H54 (cell line): ENCODE measurements at places on chromosomes 16 and 17.

GRCh38 chr17:65093930-65094329 lies 37.4 kb upstream of the GNA13 start:
- no peak for DNase-seq

DNA sequence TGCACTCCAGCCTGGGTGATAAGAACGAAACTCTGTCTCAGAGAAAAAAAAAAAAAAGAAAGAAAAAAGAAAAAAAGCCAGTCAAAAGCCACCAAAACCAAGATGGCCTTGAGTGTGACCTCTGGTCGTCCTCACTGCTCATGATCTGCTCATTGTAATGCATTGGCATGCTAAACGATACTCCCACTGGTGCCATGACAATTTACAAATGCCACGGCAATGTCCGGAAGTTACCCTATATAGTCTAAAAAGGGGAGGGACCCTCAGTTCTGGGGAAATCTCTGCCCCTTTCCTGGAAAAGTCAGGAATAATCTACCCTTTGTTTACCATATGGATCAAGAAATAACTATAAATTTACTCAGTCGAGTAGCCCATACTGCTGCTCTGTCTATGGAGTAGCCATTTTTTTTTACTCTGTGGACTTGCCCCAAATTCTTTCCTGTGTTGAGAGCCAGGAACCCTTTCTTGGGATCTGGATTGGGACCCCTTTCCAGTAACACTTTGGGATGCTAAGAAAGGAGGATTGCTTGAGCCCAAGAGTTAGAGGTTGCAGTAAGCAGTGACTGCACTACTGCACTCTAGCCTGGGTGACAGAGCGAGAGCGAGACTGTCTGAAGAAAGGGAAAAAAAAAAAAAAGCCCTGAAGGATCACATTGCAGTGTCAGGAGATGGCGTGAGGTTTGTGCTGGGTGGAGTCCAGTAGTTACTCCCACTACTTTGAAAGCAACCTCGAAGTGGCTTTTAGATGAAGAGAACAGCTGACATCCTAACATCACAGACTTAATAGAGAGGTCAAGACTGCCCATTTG lies 3.7 kb upstream of the TMEM231 start:
- DNase-seq: peak; percentile 9

DNA sequence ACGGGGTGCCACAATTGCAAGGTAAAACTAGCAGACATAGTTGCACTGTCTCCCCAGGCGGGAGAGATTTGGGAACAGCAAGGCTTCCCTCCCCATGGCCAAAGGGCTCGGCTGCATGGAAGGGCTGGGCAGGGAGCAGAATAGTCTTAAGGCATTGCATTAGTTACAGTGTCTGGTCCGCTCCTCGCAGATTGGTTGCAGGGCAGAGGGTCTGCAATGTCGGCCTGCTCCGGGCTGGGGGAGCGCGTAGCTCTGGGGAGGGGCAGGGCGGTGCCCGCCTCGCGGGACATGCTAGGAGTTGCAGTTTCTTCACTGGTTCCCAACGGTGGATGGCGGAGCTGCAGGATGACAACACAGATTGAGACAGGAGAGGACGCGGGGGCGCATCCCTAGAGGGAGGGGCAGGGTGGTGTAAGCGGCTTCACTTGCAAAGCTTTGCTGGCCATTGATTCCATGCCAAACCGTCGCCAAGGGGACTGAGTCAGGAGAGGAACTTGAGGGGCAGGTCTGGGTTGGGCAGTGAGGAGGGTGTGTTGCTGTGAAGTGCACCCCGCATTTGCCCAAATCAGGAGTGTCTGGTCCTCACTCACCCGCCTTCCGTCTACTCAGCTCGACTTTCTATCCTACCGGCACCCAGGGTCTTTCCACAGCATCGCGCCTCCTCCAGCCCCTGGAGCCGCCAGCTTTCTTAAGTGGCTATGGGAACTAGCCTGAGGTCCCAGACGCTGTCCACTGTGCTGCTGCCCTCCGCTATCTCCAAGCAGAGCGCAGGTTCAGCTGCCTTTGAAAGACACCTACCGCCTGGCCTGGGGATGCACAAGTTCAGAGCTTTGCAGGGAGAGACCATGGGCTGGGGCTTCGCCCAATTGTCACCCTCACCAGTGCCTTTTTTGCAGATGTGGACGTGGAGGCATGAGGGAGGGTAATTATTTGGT lies 1748.9 kb downstream of the TP53TG3F start:
- no peak for DNase-seq

GRCh38 chr17:51028176-51028863 lies 92.3 kb downstream of the SPAG9 start:
- DNase-seq: no peak

DNA sequence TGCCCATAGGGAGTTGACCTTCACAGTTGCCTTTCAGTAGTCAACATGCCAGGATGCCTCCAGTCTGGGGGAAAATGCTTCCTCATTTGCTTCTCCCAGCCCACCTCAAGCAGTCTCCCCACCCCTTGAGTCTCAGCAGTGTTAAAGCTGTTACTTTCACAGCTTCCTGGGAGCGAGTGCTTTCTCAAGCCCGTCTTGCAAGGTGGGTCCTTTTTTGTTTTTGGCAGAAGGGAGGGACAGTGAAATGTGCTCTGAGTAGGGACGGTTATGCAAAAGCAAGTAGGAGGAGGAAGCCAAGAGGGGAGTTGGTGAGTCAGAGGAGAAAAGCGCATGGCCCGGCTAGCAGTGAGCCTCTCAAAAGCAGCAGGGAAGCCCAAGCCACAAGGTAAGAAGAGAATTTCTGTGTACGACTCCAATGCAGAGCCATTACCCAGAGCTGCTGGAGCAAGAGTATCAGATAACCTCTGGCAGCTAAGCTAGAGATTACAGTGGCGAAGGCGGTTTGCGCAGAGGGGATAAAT lies at the start of gene CHST4:
Gene CHST4 (plus strand): TSS at position 316 of the 521 bp plus-strand sequence. CDS start 10,252 bp downstream, outside the sequence.
- DNase-seq: peak; percentile 61

GRCh38 chr17:57750895-57751294 lies 5.8 kb upstream of the CCDC182 start:
- DNase-seq: no peak

DNA sequence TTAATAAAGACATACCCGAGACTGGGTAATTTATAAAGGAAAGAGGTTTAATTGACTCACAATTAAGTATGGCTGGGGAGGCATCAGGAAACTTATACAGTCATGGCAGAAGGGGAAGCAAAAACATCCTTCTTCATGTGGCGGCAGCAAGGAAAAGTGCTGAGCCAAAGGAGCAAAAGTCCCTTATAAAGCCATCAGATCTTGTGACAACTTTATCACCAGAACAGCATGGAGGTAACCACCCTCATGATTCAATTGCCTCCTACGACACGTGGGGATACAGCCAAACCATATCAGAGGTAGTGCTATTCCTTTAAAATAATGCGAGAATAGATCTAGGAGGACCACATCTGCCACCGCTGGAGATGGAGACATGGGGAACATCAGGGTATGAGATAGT lies 9.0 kb downstream of the C16orf54 start:
- DNase-seq: no peak

GRCh38 chr17:57554826-57555635 lies 190.1 kb downstream of the CCDC182 start:
- DNase-seq: no peak

- no peak for DNase-seq
These were observed 16.3 kb upstream of the WFDC1 start for GRCh38 chr16:84278333-84278732.

DNA sequence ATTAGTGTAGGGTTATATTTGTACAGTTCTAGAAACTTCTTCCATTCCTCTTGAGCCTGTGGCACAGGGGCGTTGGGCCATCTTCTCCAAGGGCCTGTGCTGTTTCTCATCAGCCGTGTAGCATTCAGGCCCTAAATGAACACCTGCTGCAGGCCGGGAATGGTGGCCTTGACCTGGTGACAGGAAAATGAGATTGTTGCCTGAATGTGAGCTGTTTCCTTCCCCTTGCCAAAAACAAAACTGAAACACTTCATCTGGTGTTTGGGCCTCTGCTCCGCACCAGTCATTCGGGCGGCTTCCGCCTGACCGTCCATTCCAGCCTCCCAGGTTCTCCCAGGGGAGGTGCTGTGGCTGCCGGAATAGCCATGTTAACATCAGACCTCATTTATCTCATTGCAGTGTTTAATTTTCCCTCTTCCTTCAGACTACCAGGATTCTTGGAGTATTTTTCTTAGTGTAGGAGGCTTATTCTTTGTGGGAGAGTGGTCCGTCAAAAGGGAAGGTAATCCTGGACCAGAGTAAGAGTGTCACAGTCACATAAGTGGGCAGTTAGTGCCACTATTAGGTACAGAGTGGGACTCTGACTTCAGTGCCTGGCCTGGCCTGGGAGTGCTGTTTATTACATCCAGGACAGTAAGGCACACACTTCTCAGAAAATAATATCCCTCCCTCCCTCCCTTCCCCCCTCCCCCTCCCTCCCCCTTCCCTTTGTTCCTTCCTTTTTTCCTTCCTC lies 61.9 kb downstream of the WWP2 start:
- no peak for DNase-seq

- no peak for DNase-seq
These were observed 6.2 kb downstream of the CYBC1 start for GRCh38 chr17:82444284-82444893.

DNA sequence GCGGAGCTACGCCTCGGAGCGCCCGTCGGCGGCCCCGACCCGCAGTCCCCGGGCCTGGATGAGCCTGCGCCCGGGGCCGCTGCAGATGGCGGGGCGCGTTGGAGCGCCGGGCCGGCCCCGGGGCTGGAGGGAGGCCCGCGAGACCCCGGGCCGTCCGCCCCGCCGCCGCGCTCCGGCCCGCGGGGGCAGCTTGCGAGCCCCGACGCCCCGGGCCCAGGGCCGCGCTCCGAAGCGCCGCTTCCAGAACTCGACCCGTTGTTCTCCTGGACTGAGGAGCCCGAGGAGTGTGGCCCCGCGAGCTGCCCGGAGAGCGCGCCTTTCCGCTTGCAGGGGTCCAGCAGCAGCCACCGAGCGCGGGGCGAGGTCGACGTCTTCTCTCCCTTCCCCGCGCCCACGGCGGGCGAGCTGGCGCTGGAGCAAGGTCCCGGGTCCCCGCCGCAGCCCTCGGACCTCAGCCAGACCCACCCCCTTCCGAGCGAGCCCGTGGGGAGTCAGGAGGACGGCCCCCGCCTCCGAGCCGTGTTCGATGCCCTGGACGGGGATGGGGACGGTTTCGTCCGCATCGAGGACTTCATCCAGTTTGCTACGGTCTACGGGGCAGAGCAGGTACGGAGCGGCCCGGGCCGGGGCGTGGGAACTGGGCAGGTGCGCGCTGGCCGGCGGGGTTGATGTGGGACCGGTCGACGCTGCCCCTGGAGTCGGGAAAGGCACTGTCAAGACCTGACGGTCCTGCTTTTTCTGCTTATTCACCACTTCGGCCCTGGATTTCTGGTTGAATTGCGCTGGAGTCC lies 861 bp downstream of the RAB11FIP3 start:
- DNase-seq: no peak

- peak; percentile 99 for DNase-seq
These were observed 8.2 kb downstream of the CAPN15 start for GRCh38 chr16:535446-536405.

DNA sequence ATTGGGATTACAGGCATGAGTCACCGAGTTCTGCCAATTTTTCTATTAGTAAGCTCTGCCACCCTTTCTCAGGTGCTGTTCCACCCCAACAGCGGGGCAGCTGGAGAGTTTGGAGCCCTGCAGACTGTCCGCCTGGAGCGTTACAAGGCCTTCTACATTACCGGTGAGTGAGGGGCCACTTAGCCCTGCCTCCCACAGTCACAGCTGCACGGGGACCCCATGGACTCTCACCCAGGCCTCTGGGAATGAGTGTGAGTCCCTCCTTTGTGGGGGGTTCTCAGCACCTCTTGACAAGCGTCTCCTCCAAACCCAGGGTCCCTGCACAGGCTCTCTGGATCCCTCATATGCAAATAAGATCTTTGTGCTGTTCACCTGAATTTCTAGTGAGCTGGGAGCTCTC lies 56.0 kb downstream of the WIPI1 start:
- DNase-seq: no peak

DNA sequence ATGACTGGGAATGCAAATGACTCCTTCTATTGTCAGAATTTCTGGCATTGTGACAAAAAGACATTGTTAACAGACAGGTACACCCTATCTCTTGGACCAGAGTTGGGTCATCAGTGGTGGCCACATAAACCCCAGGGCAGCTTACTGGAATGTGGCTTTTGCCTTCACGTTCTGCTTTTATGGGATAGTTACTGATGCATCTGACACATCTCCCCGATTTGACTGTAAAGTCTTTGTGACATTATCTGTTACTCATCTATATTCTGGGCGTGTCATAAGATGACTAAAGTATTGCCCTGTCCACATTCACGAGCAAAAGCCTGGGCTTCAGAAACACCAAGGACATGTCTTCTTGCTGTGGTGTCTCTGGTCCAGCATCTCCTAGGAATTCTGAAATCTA lies 18.7 kb upstream of the AQP8 start:
- peak; percentile 41 for DNase-seq

- no peak for DNase-seq
These were observed 43.9 kb downstream of the MEAK7 start for GRCh38 chr16:84460406-84461028.

GRCh38 chr17:39548494-39549225 lies 59.1 kb downstream of the NEUROD2 start:
- DNase-seq: no peak

GRCh38 chr17:68792873-68793272 lies 162.3 kb downstream of the ABCA8 start:
- no peak for DNase-seq

- DNase-seq: no peak
These were observed 21.1 kb downstream of the ARHGAP27 start for GRCh38 chr17:45411348-45412105.

DNA sequence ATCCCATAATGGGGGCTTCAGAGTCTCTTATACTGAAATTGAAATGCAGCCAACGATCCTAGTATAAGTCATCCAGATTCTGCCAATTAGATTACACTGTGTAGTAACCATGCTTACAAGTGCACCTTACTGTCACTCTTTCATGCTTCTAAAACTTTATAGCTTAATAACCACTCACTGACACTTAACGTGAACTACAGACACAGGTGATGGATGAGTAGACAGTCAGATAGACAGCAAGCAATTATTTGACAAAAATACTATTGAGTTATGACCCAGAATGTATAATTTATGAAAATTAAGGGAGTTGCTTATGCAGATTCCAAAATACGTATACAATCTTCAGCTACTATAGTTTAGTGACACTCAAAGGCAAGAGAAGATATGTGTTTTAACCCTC lies 6.3 kb downstream of the CDH8 start:
- DNase-seq: no peak
